Hindlimb muscle (tissue), 1 donor: ENCODE measurements at places on chromosomes 7 and 10.

DNA sequence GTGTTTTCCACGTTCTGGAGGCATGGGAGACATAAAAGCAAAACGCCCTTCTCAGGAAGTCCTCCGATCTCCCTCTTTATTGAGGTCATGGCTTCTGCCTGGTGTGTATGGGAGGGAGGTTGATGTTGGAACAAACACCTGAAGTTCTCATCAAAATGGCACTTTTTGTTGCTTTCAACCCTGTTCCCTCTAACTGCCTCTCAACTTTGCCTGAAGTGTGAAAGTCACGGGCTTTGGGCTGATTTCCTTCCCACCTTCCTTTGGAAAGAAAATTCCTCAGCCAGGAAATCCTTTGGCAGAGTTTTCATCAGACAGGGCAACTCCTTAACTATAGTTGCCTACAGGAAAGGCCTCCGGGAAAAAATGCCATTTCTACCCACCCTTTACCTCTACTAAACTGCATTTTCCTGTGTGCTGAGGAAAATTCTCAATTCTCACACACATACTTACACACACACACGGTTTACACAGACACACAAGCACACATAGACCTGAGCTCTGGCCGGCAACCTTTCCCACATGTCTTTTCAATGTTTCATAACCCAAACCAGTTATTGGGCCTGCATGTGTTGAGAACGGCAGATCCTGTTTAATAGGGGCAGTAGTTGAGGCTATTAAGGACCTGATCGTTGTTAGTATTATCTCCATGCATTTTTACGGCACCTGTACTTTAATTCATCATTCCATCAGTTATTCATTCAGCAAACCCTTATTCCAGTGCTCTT is 36.4 kb downstream of the CYP17A1 start:
- no peak for DNase-seq

DNA sequence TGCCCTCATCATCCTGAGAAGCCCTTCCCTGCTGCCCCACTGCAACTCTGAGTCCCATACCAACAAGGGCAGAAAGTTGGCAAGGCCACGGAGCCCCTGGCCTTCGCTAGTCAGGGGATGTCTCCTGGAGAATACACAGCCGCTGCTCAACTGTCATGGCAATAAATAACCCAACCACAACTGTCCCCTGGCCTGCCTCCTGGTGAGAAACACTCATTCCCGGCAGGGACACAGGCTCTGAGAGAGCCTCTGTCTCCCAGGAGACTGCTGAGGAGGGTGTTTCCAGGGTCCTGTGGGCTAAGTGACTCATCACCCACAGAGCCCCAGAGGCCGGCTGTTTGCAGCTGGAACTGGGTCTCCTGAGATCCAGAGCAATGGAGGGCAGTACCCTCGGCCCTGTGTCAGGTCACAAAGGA is 354.1 kb downstream of the TNS3 start:
- no peak for DNase-seq

DNA sequence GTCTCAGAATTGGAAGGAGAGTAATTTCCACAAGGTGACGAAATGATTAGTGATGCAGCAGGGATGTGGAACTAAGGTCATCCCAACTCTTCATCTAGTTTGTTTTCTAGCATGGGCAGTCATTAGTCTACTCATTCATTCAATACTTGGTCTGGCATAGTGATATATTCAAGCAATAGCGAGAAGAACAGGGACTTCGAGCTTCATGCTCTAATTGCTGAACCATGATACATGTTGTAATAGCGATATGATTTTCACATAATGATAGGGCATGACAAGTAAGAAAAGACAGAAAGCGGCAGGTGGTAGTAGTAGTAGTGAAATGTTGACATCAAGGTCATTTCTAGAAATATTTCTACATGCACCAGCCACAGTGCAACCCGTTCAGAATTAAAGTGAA is 652.1 kb downstream of the PHTF2 start:
- no peak for DNase-seq

DNA sequence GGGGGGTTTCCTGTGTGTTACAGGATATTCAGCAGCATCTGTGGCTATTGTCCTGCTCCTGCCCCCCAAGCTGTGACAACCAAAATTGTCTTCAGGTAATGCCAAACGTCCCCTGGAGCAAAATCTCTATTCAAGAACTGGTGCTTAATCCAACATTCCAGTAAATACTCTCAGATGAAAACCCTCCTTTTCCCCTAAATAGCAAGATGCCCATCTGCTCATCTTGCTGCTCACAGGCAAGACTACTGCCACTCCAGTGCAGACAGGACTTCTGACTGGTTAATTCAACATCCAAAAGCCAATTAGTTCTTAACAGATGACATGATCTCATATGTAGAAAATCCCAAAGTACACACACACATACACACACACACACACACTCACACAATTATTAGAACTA is 20.5 kb upstream of the JAZF1 start:
- no peak for DNase-seq

GRCh38 chr10:115093286-115093775 is at the start of gene ATRNL1:
TSS of gene ATRNL1 (plus strand) at chr10:115093365. CDS start at chr10:115093751, 386 bp downstream.
- DNase-seq: peak; percentile 66

- DNase-seq: no peak
Observed at GRCh38 chr7:71303566-71303965, 171.6 kb downstream of the GALNT17 start.

GRCh38 chr10:13382703-13383398 is 34.8 kb upstream of the SEPHS1 start:
- no peak for DNase-seq

- DNase-seq: no peak
Observed at GRCh38 chr10:110636932-110637557, 7.1 kb upstream of the RBM20 start.

DNA sequence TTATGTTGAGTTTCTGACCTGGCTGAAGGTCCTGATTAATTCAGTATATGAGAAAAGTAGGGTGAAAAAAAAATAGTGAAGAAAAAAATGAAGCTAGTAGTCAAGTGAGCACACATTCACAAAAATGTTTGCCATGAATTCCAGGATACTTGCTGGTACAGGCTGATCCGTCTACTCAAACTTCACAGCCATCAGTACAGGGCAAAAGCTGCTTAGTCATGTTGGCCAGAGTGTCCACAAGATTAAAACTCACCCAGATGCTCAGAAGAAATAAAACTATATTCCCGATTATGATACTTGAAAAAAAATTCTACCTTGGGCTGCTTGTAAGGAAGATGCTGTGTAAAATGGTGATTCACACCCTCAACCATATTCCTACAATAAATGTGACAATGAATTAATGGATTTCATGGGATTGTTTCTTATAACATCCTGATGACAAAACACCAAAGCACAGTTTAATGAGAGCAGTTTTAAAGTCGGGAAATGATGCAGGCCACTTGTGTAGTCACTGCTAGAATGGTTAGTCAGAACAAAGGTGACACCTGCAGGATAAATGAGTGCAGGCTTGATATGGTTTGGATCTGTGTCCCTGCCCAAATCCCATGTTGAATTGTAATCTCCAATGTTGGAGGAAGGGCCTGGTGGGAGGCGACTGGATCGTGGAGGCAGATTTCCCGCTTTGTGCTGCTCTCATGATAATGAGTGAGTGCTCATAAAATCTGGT is 49.2 kb upstream of the ANKRD1 start:
- no peak for DNase-seq

DNA sequence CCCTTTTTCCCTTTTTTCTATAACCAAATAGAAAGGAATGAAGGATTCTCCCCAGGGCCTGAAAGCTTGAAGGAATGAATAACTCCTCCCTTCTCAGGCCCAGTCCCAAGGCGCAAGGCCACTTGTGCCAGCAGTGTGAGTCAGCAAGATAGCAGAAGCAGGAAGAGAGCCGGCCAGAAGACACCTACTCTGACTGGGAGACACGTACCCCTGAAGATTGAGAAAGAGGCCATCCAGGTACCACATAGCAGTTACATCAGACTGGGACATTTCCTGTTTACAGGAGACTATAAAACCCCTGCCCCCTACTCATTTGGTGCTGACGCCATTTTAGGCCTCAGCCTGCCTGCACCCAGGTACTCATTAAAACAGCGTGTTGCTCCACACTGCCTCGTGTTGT is 65.5 kb downstream of the LRRC17 start:
- DNase-seq: no peak

- no peak for DNase-seq
Observed at GRCh38 chr10:69860271-69860670, 58.6 kb downstream of the COL13A1 start.

DNA sequence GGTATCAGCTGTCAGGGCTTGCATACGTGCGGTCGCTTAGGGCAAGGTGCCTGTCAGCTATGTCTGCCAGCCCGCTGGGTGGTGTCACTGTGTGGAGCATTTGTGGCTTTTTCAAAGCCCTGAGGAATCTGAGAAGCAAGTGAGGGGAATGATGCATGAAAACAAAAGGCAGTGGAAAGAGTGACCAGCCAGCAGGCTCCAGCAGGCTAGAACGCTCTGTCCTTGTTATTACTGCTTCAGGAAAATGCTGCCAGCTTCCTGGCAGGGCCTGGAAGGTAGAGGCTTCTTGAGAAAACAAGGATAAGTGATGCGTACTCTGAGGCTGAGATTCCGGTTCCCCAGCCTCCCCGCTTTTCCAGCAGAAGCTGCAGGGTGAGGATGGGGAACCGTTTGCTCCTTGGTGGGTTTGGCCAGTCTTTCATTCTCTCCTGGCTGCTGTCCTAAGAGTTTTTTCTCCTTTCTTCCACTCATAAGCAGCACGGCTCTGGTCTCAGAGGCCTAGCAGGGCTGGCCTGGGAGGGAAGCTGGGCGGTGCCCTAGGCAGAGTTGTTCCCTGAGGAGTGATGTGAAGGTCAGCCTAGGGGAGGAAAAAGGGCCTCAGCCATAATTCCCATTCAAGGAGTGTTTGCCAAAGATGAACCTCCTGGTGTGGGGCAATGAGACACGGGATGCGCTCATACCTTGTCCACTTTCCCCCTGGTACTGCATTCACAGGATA is 42.8 kb upstream of the MKLN1 start:
- DNase-seq: no peak

- no peak for DNase-seq
Observed at GRCh38 chr7:1899951-1900762, 230.1 kb downstream of the ELFN1 start.

DNA sequence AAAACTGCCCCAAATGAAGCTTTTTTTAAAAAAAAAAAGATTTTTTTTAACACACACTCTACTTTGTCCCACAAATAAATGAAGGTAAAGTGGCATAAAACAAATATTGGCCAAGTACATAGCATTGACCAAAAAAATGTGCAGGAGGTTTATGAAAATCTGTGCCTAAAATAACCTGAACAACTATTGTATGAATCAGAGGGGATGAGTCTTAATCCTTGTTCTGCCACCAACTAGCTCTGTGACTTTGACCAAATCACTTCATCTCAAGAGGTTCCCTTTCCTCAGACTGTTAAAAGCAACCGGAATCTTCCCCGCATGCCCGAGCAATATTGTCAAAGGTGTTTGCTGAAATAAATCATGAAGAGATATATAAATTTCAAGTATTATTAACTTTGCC is 150.4 kb upstream of the NEBL start:
- DNase-seq: no peak

GRCh38 chr10:118271671-118272070 is 70.5 kb downstream of the FAM204A start:
- DNase-seq: no peak

DNA sequence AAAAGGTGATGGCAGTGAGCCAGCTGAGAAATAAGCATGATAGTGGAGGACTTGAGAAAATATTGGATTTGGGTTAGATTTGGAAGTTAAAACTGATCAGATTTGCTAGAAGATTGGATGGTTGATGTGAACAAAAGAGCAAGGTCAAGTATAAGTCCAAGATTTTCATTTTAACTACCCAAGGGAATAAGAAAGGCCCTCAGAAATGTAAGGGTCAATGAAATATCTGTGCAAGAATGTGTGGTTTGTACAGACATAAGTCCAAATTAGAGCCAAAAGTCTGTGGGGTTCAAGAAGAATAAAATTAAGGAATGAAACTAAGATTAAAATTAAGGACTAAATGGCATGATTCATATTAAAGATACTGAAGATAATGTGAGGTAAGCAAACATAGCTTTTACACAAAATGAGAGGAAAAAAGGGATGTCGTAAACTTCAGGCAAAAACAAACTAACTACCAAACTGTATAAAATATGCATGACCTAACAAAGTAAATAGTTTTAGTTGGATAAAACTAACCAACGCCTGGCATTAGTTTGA is 78.4 kb upstream of the CACNA2D1 start:
- DNase-seq: no peak

DNA sequence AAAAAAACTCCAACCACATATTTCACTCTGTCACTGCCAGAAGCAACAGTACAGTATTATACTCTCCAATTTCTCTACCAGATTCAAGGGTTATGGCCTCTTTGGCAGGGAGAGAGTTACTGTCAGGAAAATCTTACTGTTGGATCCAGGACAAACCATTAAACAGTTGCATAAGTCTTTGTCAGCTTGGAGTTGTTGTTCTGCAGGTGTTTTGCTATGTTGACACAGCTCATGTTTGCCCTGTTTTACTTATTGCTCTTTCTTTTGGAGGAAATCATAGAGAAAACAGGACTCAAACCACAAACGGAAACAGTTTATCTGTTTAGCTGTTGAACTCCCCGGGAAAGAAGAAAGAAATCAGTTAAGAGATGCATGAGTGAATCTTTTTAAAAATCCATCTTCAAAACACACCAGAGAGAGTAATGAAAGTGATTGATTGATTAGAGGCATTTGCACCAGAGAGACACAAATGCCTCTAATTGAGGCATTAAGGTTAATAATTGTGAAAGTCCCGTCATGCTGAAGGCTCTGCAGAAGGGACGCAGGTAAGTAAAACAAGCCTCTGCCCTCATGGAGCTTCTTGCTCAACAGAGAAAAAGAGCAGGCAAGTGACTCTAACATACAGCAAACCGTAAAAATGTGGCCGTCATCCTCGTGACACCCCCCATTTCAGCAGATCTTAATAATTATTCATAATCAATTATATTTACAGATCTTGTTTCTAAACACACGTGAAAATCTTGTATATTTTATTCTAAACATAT is 38.7 kb upstream of the ARHGAP21 start:
- DNase-seq: no peak

DNA sequence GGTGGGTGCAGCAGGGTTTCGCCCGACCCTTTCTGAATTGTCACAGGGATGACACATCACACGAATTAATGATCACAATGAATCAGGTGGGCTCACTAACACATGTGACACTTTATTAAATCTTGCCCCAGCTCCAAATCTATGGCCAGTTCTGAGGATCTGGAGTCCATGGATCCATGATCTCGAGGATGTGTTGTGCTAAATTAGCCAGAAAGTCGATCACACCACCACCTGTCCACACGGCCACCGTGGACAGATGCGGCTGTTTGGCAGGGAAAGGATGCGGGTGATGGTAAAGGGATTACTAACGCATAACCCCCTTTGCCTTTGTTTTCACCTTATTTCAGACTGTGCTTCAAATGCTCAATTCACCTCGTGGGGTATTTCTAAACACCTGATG is 96.4 kb downstream of the COBL start:
- no peak for DNase-seq

- peak; percentile 39 for DNase-seq
Observed at GRCh38 chr10:69801434-69802315, at the start of gene COL13A1. TSS of gene COL13A1 (plus strand) at chr10:69801906. CDS start at chr10:69802424, 518 bp downstream.
